Activated T-cell treated with anti-CD3 and anti-CD28 coated beads for 4 hours (primary cell): ENCODE measurements at places on chromosomes 16 and 17.

DNA sequence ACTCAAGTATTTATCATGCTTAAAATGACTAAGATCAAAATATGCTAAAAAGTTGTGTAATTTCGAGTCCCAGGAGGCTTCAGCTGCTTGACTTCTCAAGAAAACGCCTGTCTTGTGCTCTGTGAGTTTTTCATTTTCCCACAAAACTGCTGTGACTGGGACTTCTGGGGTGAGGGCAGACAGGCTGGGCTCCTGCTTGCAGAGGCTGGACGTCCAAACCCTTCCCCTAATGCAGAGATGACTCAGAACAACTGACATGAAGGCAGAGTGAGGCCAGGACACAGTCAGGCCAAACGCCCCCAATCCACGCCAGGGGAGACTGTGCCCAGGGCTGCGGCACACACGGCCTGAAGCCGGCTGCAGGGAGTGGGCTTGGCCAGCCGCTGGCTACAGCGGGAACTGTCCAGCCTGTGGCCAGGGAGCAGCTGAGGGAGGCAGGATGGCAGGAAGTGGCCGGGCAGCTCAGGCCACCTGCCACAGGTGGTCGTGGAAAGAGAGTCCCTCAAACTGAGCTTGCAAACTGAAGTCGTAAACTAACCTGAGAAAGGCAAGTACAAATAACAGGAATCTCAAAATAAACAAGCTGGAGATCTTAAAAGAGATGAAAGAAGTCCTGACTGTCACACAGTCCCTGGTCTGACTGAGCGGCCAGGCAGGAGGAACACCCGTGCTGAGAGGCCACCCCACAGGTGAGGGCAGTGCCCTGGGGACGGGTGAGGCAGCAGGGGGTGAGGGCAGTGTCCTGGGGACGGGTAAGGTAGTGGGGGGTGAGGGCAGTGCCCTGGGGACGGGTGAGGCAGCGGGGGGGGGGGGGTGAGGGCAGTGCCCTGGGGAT lies 21.3 kb upstream of the HEXD start:
- no peak for DNase-seq

DNA sequence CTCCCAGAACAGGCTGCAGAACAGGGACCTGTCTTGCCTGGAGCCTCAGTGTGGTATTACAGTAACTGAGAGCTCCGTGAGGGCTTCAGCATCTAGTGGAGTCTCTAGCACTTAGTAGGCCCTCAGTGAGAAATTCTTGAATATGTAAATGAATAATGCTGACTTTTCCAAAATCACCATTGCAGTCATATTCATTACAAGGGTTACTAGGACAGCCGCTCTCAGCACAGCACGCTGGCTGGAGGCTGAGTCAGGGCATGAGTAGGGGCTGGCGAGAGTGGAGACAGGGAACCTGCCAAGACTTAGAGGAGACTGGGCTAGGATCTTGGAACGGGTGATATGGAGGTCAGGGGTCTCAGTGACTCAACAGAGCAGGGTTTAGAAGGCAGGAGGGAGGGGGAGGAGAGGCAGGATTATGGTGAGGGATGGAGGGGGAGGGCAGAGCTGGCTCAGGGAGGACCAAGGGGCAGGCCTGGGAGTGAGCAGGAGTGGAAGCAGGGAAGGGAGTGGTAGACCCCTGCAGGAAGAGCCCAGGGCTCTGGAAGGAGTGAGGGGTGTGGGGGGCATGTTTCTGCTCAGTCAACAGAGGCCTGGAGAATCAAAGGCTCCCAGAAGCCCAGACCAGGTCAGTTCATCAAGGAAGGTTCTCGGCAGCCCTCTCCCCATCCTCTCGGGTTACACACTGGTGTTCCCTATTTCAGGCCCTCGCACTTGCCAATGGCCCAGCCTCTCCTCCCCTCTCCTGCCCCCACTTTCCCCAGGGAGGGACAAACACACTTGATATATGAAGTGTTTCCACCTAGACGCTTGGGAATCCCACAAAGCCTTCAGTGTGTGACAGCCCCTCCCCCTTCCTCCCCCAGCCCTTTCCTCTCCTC lies 42.3 kb downstream of the FZD2 start:
- no peak for DNase-seq

DNA sequence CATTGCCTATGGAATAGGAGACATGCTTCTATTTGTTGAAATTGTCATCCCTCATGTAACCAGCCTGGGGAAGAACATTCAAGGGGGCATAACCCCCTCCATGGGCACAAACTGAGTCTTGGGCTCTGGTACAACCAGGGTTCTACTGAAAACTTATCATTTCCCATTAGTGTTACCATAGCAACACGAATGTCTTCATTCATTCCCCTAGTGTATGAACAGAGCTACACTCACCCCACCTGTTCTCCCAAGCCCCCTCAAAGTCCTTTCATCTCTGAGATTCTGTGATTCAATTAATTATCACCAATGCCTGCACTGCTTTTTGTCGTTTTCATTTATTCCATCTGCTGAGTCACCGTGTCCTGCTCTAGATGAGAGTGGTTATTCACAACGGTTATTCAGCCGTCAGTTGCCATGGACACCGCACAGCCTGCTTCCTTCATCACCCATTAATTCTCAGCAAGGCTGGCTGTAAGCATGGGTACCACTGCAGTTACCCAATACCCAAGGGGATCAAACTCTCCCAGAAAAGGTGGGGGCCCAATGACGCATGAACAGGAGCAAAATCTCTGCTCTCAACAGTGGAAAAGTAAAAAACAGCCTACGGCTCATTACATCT lies 1.6 kb upstream of the GAST start:
- DNase-seq, result no peak

GRCh38 chr17:74795327-74796020 lies 19.3 kb upstream of the NAT9 start:
- no peak for DNase-seq
